ENCODE measurements at places on chromosomes 4 and X.

GRCh38 chrX:11470250-11470974 lies 177.2 kb downstream of the AMELX start:
- DNase-seq, result peak; percentile 2

DNA sequence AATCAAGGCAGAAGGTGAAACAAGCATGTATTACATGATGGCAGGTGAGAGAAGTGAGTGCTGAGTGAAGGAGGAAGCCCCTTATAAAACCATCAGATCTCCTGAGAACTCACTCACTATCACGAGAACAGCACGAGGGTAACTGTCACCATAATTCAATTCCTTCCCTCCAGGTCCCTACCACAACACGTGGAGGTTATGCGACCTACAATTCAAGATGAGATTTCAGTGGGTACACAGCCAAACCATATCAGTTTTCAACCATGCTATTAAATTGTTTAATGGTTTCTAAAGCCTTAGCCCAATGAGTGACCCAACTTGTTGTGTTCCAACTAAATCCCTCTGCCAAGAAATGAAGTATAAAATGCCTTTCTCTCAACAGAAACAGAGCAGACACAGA lies 519.8 kb downstream of the GBA3 start:
- no peak for DNase-seq

GRCh38 chr4:176066757-176067156 lies 1.1 kb downstream of the WDR17 start:
- DNase-seq, result no peak

DNA sequence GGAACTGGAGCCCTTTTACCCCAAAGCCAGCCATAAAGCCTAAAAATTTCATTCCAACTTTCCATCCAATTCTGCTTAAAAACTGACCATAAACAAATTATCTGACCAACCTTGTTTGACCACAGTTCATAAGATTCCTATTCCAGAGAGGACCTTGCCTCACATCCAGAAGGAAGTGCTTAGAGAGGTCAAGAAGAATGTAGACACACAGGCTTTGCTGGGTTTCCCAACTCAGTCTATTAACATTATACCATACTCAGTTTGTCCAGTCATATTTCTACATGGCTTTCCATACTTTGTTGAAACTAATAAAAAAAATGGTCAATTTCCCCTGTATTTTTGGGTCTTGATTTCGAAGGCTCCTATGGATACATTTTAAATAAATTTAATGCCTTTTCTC lies 1522.5 kb downstream of the ARAP2 start:
- DNase-seq, result no peak

- no peak for DNase-seq
These were observed 65.2 kb upstream of the MTM1 start for GRCh38 chrX:150502979-150503897.

- DNase-seq, result peak; percentile 1
These were observed 1.8 kb downstream of the CA5B start for GRCh38 chrX:15739886-15740285.

DNA sequence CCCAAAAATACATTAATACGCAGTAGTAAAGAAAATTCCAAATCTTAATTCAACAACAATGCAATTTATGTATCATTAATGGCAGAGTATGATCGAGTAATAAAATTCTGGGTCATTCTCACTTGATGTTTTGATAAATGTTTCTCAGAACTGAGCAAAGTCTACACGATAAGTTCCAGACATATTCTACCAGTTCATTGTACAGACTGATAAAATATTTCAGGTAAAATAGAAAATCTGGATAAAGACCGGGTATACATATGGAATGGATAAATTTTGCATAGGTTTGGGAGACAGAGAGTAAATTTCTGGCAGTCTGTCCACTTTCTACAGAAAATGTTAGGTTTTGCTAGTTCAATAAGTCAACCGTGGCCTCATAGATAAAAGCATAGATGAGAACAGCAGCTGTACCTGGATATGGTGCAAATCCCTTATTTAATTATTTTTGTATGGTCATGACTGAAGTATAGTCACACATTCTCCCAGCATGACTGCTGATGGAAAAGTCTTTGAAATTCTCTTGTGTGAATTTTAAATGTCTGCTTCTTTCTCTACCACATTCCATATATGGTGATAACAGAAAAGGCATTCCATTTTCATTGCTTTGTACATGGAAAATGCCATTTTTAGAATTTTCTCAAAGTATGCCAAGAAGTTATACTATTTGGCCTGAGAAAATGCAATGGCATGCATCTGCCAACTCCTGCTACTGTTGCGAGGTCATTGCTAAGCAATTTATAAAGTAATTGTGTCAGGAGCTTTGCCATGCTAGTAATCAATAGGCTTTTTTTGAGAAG lies 301.9 kb upstream of the ARSJ start:
- no peak for DNase-seq

- no peak for DNase-seq
These were observed 21.8 kb downstream of the KIAA1210 start for GRCh38 chrX:119105826-119106225.

DNA sequence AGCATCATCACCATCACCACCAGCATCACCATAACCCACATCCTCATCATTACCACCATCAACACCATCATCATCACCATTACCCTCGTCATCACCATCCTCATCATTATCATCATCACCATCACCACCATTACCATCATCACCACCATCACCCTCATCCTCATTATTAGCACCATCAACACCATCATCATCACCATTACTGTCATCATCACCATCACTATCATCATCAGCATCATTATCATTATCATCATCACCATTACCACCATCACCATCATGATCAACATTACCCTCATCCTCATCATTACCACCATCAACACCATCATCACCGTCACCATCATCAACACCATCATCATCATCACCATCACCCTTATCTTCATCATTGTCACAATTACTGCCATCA lies 51.7 kb downstream of the HTRA3 start:
- no peak for DNase-seq

DNA sequence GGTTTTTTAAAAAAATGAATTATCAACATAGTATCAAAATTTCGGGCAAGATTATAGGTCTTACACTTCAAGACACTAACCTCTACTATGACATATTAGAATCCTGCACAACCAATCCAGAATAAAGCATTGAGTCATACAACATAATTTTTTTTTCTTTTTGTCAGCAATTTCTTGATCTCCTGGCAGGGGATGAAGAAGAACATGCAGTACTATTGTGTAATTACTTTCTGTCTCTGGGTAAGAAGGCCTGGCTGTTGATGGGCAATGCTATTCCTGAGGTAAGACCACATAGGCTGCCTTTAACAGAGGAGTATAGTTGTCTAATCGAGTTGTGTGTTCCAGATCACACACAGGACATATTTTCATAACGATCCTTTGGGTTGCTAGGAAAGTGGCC lies 67.5 kb downstream of the FBXL5 start:
- DNase-seq, result no peak

DNA sequence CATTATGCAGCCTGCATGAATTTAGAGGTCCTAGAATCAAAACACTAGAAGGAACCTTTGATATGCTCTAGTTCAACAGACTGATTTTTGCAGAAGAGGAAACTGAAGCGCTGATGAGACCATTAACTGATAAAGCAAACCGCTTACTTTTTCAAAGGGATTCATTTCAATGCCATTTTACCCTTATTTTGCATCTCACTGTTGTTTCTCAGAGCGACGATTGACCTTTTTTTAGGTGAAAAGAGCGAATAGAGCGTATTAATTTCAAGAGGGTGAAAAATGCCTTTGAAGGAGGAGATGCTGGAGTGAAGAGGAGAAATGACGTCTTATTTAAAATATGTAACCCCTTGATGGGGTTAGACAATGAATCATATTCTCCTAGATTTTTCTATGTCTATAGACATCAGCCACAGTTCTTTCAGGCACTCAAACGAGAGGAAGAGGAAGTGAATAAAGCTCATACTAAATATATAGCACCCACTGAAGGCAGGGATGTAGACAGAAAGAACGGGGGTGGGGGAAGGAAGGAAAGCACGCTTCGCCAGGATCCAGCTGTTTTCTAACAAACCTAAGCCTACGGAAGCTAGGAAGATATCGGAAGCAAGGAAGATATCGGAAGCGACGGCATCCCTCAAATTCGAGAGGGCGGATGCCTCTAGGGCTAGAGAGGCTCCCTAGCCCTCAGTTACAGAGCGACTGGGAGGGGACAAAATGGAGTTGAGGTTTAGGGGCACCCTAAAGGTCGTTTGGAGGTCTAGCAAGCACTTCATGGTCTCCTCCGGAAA lies 848 bp downstream of the ACSL4 start:
- peak; percentile 22 for DNase-seq

- DNase-seq, result no peak
These were observed 76.0 kb downstream of the TMEM131L start for GRCh38 chr4:153542131-153542530.

- DNase-seq, result no peak
These were observed 132.2 kb upstream of the C1QTNF7 start for GRCh38 chr4:15295421-15296162.

GRCh38 chr4:47929682-47930201 lies 15.4 kb upstream of the NFXL1 start:
- no peak for DNase-seq

- DNase-seq, result no peak
These were observed 107.3 kb downstream of the JADE1 start for GRCh38 chr4:128916832-128917231.

GRCh38 chr4:160184884-160185283 lies 1082.0 kb downstream of the RAPGEF2 start:
- no peak for DNase-seq

GRCh38 chrX:129449148-129449547 lies 74.1 kb downstream of the SMARCA1 start:
- DNase-seq, result no peak

GRCh38 chrX:137290011-137290410 lies 256.2 kb upstream of the GPR101 start:
- DNase-seq, result no peak

DNA sequence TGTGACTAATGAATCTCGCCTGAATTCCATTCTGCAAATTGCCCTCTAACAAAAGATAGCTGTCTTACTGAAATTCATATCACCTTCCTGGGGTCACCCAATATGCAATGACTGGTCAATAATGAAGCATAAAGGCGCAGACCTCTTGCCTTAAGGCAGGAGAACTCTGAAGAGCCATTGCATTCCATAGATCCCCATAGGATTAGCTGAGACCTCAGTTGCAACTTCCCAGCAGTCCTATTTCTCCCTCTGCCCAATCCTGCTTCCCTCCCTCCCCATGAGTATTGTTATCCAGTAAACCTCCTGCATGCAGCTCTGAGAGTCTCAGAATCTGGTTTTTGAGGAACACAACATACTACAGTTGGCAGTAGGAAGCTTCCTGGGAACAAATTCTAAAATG lies 396.5 kb downstream of the DCAF12L2 start:
- no peak for DNase-seq

DNA sequence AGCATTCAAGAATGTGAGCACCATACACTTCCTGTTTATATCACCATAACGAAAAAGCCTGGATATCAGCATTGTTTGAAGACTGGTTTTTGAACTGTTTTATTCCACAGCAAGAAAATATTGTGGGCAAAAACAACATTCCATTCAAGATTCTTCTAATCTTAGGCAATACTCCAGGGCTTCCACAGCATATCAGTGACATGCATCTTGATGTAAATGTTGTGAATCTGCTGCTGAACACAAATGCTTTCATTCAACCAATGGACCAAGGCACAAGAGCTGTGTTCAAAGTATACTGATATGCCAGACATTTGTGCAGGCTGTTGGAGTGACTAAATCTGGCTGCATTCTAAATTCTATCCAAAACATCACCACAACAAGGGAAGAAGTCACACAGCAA lies 260.1 kb upstream of the ETNPPL start:
- no peak for DNase-seq

GRCh38 chr4:184416913-184417734 lies 57.2 kb downstream of the IRF2 start:
- no peak for DNase-seq

- peak; percentile 1 for DNase-seq
These were observed 90.8 kb upstream of the NPFFR2 start for GRCh38 chr4:71941001-71941400.

DNA sequence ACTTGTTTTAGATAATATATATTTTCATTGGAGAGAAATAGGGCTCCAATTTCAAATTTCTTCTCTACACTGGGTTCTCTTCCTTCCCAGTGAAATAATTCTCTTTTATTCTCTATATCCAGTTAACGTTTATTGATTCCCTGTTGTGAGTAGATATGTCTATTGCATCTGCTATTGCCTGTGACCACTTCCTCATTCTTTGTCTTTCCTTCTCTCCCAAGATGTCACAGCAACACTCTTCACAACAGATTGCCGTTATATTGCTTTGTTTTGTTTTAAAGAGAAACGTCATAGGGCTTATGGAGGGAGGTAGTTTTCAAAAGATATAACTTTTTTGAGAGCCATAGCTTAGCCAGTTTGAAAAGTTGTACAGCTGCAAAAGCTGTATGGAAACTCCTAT lies 343.8 kb downstream of the ARHGAP24 start:
- DNase-seq, result no peak

DNA sequence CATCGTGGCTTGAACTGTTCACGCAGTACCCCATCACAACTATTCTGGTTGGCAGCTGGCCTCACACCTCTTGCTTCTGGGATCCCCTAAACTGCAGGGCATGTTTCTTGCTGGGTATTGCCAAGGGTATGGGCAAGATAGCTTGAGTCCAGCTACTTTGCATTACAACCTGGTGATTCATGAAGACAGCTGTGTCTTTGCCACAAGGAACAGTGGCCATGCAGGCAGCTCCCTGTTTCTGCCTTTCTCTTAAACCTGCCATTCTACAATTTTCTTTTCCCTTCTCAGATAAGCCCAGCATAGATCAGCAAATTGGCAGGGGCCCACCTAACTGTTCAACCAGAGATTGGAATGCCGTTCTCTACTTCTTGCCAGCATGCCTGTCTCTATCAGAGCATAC lies 42.8 kb downstream of the TENM3 start:
- DNase-seq, result no peak

- DNase-seq, result no peak
These were observed 86.3 kb downstream of the FBXL5 start for GRCh38 chr4:15568821-15569220.

DNA sequence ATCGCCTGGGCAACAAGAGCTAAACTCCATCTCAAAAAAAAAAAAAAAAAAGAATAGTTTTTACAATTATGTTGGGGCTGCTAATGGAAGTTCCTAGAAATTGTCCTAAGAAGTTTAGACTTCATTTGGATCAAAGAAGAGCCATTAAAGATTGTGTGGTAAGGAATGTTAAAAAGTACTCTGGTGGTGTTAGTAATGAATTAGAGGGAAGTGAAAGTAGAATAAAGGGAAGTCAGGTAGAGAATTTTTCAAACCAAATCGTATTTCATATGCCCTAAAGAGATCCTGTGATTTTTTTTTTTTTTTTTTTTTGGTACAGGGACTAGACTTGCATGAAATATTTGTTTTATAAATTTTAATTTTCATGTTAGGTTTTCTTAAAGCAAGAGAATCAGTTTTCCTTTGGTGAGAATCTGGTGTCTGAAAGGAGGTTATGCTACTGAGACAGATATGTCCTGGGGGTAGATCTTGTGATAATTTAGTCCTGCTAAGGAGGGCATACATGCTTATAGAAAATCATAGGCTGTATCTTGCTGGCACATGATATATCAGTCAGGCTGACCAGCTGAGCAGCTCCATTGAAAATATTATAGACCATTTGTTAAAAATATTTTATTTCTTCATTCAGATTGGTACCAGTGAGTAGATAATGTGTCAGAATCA lies 10.7 kb downstream of the SEC24B start:
- no peak for DNase-seq
